ENCODE measurements at places on chromosomes 13 and 19.
A peak's percentile ranks its signal among the peaks of the same experiment; 100 is the strongest.

GRCh38 chr13:40974460-40975407, 44.4 kb downstream of the ELF1 start:
- H3K36me3 ChIP-seq = no peaks in the 10 kb centered on the region
- H3K27ac ChIP-seq = no peak overlapping the region
- DNase-seq = peak; percentile 81
- H3K4me3 ChIP-seq = no peak overlapping the region

DNA sequence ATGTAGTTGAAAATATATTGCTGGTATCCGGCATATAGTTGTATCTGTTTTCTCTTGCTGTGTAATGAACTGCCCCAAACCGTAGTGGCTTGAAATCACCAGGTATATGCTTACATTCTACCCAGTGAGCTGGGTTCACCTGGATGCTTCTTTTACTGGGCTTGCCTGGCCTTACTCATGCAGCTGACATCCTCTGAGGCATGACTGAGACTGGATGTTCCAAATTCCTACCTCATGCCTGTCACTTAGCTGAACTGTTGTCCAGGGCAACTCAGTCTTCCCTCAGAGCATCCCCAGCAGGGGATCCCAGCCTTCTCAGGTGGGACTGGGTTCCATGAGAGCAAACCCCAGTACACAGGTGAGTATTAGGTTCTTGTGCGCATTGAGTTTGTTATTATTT, 66.8 kb downstream of the IFT88 start:
- H3K4me3 ChIP-seq = no peak overlapping the region
- H3K27me3 ChIP-seq = no peaks in the 10 kb centered on the region
- H3K27ac ChIP-seq = no peak overlapping the region
- peaks cover 3% of the 10 kb centered on the region for H3K36me3 ChIP-seq

GRCh38 chr19:1591421-1592023, 1.1 kb downstream of the MBD3 start:
- H3K4me1 ChIP-seq = peaks cover 27% of the 10 kb centered on the region
- no peak for DNase-seq
- peak overlapping the region; percentile 93 for H3K4me3 ChIP-seq
- peaks cover 4% of the 10 kb centered on the region for H3K36me3 ChIP-seq

- H3K27ac ChIP-seq = no peak overlapping the region
- no peaks in the 10 kb centered on the region for H3K4me1 ChIP-seq
- H3K27me3 ChIP-seq = peaks cover 7% of the 10 kb centered on the region
- DNase-seq = no peak
- H3K4me3 ChIP-seq = no peak overlapping the region
Measured at GRCh38 chr19:7775761-7776160, 12.7 kb downstream of the CLEC4M start.

GRCh38 chr19:40264314-40265054, 20.7 kb downstream of the AKT2 start:
- peaks cover 5% of the 10 kb centered on the region for H3K4me1 ChIP-seq
- no peaks in the 10 kb centered on the region for H3K27me3 ChIP-seq
- H3K36me3 ChIP-seq = peaks cover 45% of the 10 kb centered on the region
- H3K27ac ChIP-seq = no peak overlapping the region
- no peak for DNase-seq

GRCh38 chr13:21018220-21018619, 43.2 kb downstream of the LATS2 start:
- no peaks in the 10 kb centered on the region for H3K27me3 ChIP-seq
- H3K36me3 ChIP-seq = no peaks in the 10 kb centered on the region
- no peak for DNase-seq
- H3K27ac ChIP-seq = no peak overlapping the region
- H3K4me1 ChIP-seq = no peaks in the 10 kb centered on the region

DNA sequence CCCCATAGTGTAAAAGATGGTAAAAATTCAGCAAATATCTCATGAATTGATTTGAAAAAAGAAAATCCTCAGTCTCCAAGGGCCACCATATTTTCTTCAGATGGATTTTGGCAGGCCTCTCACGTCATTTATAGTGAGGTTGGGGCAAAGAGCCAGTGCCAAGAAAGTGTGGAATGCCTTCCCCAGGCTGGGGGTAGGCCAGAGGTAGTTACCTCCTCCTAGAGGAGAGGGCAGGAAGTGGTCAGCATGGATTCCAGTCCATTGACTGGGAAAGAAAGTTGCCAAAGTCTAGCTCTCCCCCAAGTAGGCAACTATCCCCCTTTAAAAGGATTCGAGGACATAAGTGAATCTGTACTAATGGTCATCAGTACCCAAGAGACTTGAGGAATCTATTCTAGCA, 68.4 kb upstream of the KCTD4 start:
- no peaks in the 10 kb centered on the region for H3K27me3 ChIP-seq
- no peak overlapping the region for H3K27ac ChIP-seq
- no peak overlapping the region for H3K4me3 ChIP-seq
- no peak for DNase-seq
